Fibroblast of lung (primary cell): ENCODE measurements at places on chromosomes 11 and 22. TPM values are rescaled to one million over a fixed set of nuclear protein-coding genes. Genes with fewer than 3 reads are reported as not detected.

DNA sequence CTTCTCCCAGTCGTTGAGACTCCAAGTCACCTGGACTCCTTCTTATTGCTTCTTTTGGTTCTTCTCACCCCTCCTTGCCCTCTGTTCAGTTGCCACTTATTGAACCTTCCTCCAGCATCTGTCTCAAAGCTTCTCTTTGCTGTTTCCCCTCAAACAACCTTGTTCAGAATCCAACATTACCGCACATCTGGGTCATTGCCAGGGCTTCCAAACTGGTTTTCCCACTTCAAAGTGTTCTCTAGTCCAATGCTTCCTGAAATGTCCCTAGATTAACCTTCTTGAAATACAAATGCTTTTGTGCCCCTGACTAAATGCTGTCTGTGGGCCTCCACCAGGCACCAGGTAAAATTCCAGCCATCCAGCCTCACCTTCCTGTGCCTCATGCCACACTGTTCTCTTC lies 100.8 kb upstream of the TTC12 start:
- H3K27me3 ChIP-seq, result no peaks in the 10 kb centered on the region
- no peak overlapping the region for H3K27ac ChIP-seq
- H3K4me3 ChIP-seq, result no peak overlapping the region

DNA sequence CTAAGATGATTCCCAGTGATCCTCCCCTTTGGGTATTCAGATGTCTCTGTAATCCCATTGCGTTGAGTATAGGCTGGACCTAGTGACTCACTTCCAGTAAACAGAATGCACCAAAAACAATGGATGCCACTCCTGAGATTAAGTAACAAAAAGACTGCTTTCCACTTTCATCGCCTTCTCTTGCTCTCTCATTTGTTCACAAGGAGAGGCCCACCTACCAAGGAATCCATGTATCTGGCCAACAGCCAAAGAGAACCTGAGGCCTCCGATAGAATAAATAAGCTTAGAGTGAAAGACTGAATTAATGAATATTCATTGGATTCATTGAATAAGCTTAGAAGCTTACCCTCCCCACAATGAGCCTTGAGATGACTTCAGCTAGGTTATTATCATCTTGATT lies 454.6 kb downstream of the KCNA4 start:
- H3K4me1 ChIP-seq, result no peaks in the 10 kb centered on the region
- no peaks in the 10 kb centered on the region for H3K36me3 ChIP-seq
- H3K27me3 ChIP-seq, result no peaks in the 10 kb centered on the region
- no peak overlapping the region for H3K4me3 ChIP-seq
- no peak for DNase-seq
- no peak overlapping the region for H3K27ac ChIP-seq

GRCh38 chr22:47547239-47547661 lies 784.8 kb downstream of the TBC1D22A start:
- H3K4me1 ChIP-seq, result no peaks in the 10 kb centered on the region
- H3K27me3 ChIP-seq, result no peaks in the 10 kb centered on the region
- H3K4me3 ChIP-seq, result no peak overlapping the region
- H3K27ac ChIP-seq, result no peak overlapping the region
- H3K36me3 ChIP-seq, result no peaks in the 10 kb centered on the region

GRCh38 chr22:49476176-49476575 lies 351.5 kb downstream of the BRD1 start:
- H3K36me3 ChIP-seq, result no peaks in the 10 kb centered on the region
- no peak for DNase-seq
- no peaks in the 10 kb centered on the region for H3K27me3 ChIP-seq

DNA sequence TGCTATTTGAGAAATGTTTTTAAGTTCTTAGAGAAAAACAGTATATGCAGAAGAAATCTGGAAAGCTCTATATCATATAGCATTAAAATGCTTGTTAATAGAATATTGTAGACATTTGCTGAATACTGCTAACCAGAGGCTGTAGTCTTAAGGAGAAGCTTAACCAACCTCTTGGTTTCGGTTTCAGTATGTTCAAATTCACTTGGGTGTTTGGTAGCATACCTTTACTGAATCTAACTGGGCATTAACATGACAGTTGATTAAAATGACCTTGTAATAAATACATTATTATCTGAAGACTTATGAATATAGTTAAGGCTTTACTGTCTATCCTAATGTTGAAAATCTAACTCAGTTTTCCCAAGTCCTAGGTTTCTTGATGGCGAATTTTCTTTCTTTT lies 5.4 kb downstream of the PCF11 start:
- no peak overlapping the region for H3K27ac ChIP-seq
- DNase-seq, result peak; percentile 31
- H3K4me3 ChIP-seq, result peak overlapping the region; percentile 11
- H3K4me1 ChIP-seq, result peaks cover 2% of the 10 kb centered on the region

GRCh38 chr11:11946180-11946579 lies 62.2 kb downstream of the DKK3 start:
- no peaks in the 10 kb centered on the region for H3K27me3 ChIP-seq
- peaks cover 2% of the 10 kb centered on the region for H3K4me1 ChIP-seq
- no peak overlapping the region for H3K27ac ChIP-seq
- DNase-seq, result peak; percentile 71
- H3K36me3 ChIP-seq, result peaks cover 5% of the 10 kb centered on the region
- H3K4me3 ChIP-seq, result no peak overlapping the region

Gene THY1
- total RNA-seq, result 105 and 292 TPM in 2 replicates

Gene DBX1
- total RNA-seq, result not detected in 2 replicates

Gene EMID1
- total RNA-seq, result 0.50 and 2.8 TPM in 2 replicates

Gene TMEM151A
- under 0.01 TPM in 2 replicates for total RNA-seq
